ENCODE measurements at places on chromosomes 5 and 9.

DNA sequence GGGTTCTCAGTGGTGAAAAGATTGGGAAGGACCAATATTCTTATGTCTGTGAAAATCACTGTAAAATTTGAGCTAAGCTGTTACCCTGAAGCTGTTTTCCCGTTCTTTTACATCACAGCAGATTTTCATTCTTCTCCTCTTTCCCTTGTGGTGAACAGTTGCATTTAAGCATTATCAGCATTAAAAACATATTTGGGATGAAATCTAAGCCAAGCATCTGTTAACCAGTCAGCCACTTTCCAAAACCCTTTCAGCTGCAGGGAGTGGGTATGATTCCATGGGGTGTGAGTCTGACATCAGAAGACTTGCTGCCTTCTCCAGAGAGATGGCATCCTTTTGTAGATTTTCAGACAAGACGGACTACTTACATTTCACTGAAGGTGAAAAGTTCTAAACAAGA lies 97.2 kb downstream of the TRIO start:
- no peak for DNase-seq

DNA sequence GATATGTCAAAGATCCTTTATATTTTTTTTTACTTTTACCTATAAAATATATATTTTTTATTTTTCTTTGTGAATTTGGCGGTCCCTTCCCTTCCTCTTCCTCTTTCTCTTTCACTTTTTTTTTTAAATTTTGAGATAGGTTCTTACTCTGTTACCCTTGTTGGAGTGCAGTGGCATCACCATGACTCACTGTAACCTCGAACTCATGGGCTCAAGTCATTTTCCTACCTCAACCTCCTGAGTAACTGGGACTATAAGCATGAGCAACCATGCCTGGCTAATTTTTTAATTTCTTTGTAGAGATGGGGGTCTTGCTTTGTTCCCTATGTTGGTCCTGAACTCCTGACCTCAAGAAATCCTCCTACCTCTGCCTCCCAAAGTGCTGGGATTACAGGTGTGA lies 258.0 kb upstream of the CLINT1 start:
- no peak for DNase-seq

DNA sequence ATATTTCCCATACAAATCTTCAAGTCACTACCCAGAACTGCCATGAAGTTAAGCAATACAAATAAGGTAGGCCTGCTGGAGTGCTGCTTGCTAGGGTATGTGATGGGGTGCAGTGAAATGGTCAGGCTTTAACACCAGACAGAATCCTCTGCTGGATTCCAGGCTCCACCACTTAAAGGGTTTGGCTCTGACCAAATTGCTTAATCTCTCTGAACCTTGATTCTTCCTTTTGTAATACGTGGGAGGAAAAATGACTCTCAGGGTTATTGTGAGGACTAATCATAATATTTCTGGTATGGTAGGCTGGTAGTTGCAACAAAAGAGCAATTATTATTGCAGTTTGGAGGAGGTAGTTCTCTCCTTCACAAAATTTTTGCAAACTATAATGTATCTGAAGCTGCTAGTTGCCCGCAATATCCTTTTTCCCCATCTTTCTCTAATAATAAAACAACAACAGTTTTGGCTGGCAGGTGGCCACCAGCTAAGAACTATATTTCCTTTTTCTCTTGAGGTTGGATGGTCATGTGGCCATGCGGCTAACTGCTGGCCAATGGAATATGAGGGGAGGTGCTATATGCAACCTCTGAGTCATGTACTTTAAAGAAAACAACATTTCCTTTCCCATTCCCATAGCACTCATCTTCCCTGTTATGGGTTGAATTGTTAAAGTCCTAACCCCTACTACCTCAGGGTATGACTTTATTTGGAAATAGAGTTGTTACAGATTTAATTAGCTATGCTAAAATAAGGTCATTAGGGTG lies 44.1 kb downstream of the CCL28 start:
- DNase-seq = no peak

- no peak for DNase-seq
Observed at GRCh38 chr5:10789021-10789420, 28.0 kb upstream of the DAP start.

DNA sequence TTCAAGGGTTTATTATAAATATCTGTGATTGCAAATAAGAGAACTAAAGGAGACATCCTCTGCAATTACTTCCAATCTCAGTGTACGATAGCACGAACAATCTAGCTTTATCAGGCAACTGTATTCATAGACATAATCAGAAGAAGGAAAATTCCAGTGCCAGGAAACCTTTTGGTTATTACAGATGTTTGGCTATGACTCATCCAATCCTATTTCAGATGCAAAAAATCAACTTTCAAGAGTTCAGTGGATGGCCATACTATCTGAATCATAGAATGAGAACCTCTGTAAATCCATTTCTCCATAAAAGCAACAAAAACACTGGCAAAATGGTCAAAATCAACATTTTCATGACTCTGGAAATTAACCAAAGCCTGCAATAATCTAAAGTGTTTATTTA lies 37.9 kb downstream of the GAS1 start:
- DNase-seq = no peak

DNA sequence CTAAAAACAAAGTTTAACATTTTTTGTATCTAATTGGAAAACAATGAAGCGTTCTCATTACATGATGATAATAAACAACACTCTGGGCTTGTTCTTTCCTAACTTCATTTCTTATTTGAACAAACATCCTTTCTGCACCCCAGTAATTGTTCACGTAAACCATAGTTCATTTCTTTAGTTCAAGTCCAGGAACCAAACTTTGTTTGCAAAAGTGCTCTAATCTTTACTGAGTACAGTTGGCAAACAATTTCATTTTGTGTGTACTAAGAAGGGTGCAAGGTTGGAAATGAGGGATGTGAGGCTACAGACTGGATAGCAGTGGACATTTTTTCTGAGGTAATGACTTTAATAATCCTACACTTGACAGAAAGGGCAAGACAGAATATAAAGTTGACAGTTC lies 113.5 kb downstream of the NREP start:
- DNase-seq = no peak

DNA sequence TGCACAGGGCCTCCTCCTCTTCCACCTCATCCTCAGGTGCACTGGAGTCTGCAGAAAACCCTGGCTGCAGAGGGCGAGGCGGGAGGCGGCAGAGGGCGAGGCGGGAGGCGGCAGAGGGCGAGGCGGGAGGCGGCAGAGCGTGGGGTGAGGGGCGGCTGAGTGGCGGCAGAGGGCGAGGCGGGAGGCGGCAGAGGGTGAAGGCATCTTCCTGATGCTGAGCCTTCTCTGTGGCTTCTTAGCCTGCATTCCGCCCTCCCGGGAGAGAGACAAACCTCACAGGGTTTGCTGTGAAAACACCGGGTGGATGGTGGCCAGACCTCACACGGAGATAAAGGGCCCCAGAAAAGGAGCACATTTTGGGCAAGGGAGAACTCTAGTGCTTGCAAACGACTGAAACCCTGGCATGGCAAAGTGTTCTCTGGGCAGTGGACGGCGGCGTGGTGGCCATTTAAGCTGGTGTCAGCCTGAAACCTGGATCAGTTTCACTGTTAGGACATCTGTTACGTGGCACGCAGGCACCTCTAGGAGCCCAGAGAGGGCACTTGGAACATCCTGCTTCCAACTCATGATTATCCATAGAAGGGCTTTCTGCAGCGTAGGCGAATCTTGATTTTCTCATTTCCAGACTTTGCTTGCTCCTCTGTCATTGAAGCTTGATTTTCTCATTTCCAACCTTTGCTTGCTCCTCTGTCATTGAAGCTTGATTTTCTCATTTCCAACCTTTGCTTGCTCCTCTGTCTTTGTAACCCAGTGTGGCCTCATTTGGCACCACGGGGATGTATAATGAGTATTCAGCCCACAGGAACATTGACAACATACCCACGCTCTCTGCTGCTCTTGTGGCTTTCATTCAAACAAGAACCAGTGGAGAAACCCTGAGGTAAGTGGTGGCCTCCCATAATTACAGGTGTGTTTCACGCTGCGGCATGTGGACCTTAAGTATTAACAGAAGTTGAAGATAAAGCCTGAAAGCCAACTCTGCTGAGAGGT lies 16.3 kb upstream of the PLEKHG4B start:
- DNase-seq = no peak

DNA sequence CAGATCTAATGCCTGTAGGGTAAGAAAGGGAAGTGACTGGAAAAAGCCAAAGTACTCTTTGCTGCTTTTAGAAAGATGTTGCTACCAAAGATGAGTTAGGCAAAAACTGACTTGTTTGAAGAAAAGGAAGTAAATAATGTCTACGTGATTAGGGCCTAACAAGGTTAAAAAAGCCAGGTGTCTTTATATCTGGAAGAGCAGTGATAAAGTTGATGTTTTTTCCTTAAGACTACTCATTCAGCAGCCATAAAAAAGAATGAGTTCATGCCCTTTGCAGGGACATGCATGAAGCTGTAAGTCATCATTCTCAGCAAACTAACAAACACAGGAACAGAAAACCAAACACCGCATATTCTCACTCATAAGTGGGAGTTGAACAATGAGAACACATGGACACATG lies 13.5 kb upstream of the AMACR start:
- no peak for DNase-seq

DNA sequence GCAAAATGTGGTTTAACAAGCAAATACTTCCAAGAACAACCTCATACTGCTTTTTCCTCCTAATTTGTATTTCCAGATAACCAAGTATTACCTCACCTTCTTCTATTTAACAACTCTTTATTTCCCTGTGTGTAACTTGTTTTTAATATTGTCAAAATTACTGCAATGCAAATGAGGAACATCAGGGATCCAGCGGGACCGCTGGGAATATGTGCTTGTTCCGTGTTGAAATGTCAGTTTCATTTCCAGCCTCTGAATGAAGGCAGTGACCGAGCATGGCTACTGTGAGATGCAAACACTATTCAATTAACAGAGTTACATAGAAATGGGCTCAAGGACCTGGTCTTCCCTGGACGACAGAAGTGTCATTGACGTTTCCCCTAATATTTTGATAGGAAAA lies 110.8 kb upstream of the CTSL start:
- no peak for DNase-seq

GRCh38 chr5:113166852-113167366 lies 190.3 kb downstream of the DCP2 start:
- no peak for DNase-seq

- DNase-seq = no peak
Observed at GRCh38 chr5:128965011-128965637, at the start of gene SLC27A6. SLC27A6 (plus strand) TSS chr5:128965488; CDS start chr5:128966138, 650 bp downstream.

DNA sequence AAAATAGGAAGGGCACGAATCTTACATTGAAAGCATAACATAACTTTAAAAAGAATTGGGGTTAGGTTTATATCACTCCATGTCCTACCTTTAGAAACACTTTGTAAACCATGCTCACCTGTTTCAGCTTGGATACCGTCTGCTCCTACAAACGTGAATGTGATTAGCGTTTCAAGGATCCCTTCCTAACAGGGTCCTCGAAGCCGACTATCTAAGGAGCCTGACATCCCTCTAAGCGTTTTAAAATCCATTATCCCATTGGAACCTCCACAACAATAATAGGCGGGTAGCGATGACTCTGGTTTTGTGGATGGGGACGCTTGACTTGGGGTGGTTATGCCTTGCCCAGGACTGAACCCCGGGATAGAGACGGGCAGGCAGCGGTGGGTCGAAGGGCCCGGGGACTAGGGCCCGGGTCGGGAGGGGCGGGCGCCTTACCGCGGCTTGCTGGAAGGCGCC lies 937 bp downstream of the SVEP1 start:
- no peak for DNase-seq

- DNase-seq = no peak
Observed at GRCh38 chr5:132377738-132378137, 8.2 kb downstream of the SLC22A5 start.

GRCh38 chr5:14341571-14342230 lies 198.6 kb downstream of the TRIO start:
- no peak for DNase-seq

- no peak for DNase-seq
Observed at GRCh38 chr5:3167473-3167872, 416.0 kb upstream of the IRX2 start.

DNA sequence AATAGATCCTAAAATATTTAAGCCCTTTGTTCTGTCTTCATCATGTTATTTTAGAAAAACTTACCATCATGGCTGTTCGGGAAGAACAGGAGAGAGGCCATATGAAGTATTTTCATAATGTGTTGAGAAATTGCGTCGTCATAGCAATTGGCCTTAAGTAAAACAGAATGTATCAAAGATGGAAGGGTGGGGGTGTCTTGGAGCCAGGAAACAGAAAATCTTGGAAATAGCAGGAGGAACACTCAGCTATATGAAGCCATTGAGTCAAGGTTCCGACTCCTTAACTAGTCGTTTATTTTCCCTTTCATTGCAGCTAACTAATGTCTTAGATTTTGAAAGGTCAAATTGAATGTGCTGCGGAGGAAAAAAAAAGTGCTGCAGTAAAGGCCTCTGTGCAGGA lies 1.3 kb downstream of the SPTAN1 start:
- no peak for DNase-seq

DNA sequence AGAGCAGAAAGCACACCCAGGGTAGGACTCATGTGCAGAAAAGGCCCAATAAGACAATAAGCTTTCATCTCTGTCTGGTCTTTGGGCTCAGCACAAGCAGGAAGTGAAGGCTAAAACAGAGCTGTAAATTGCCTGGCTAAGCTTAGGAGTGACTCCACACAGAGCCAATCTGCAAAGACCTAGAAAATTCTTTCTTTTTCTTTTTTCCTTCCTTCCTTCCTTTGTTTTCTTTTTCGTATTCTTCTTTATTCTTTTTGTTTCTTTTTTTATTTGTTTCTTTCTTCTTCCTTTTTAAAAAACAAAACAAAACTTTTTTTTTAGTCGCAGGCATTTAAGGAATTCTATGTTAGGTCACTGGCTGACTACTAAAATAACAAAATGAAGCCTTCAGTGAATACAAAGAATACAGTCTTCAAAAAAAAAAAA lies 12.2 kb downstream of the SLC35A4 start:
- DNase-seq = no peak

GRCh38 chr5:33330426-33330825 lies 110.3 kb upstream of the TARS1 start:
- DNase-seq = no peak

DNA sequence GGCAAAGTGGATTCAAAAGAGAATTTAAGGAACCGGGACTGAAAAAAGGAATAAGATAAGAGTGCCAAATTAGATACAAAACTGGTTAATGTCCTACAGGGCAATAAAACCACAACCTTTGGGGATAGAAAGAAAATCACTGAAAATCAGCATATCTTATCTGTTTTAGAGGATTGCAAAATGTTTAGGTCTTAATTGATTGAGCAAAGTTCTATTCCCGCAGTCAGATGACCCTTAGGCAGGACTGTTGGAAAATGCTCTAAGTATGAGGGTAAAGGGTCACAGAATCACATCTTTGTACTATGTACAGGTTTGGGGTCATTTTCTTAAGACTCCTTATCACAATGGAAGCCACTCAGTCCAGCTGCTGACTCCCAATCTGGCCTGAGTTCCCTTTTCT lies 129.0 kb downstream of the GABBR2 start:
- no peak for DNase-seq

- DNase-seq = no peak
Observed at GRCh38 chr9:100100146-100100667, 1.2 kb downstream of the INVS start.

Measured in central memory CD4-positive, alpha-beta T cell (primary cell).